ENCODE measurements at places on chromosomes 12 and 14.

DNA sequence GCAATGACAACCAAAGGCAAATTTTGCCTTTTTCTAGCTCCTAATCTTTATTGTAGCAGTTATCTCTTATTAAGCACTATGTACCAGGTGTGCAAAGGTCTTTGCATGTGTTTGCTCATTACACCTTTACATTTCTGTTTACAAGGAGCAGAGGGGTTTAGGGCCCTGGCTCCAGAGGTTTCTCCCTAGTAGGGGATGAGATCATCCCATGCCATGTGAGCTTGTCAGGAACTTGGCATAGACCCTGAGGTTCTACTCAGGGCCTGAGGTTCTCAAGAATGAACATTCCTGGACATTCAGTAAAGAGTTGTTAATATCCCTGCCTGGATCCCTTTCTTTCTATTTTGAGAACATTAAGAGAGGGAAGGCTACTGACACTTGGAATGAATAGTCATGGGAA, 292.0 kb downstream of the RPAP3 start:
- DNase-seq = no peak

- no peak for DNase-seq
Observed at GRCh38 chr14:99363051-99363450, 91.1 kb upstream of the BCL11B start.

- no peak for DNase-seq
Observed at GRCh38 chr12:125269276-125269675, 204.0 kb downstream of the AACS start.

DNA sequence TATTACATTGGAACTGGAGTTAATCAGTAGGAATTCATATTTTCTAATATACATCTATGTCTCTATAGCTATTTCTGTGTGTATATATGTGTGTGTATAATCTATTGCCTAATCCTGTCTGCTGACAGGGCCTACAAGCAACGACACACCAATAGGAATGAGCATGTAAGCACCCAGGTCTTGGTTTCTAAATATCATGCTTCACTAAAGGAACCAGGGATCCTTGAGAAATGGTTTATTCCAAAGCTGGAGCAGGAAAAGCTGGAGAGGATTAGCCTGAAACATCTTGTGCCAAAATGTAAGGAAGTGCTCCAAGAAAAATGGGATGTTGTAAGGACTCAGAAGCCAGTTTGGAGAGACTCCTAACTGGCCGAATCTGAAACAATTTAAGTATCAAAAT, 29.3 kb upstream of the LGALS3 start:
- DNase-seq = no peak

GRCh38 chr12:57044468-57044867, 5.5 kb downstream of the MYO1A start:
- DNase-seq = no peak

- no peak for DNase-seq
Observed at GRCh38 chr12:53978477-53979356, 4.0 kb upstream of the HOTAIR start.

GRCh38 chr12:3359478-3359877, 131.5 kb upstream of the PRMT8 start:
- DNase-seq = no peak

DNA sequence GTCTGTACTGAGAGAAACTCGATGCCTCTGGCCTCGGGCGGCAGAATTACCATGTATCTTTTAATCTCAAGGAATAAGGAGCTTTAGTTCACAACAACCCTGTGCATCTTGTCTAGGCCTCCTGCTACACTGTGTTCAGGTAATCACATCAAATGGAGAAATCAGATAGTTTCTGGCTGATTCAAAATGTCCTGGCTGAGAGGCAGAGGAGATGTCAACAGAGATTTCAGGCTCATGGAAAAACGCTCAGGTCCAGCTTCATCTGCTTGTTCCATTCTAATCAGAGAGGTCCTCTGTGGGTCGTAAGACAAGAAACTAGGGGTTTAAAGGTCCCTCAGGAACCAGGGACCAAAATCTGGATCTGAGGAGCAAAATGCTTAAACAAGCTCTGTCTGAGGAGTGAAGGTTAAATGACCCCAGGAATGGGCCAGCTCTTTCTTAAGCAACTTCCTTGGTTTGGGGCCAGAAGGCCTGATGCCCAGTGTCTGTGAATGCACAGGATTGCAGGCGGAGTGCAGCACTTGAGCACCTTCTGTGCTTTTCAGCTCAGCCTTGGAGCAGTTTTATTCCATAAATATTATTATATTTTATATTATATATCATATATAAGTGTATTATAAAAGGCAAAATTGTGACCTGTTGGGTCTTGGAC, 170.2 kb upstream of the PRICKLE1 start:
- DNase-seq = no peak

GRCh38 chr14:98684468-98684867, 587.5 kb downstream of the BCL11B start:
- DNase-seq = no peak

GRCh38 chr12:4974217-4974616, 64.5 kb downstream of the KCNA1 start:
- no peak for DNase-seq

DNA sequence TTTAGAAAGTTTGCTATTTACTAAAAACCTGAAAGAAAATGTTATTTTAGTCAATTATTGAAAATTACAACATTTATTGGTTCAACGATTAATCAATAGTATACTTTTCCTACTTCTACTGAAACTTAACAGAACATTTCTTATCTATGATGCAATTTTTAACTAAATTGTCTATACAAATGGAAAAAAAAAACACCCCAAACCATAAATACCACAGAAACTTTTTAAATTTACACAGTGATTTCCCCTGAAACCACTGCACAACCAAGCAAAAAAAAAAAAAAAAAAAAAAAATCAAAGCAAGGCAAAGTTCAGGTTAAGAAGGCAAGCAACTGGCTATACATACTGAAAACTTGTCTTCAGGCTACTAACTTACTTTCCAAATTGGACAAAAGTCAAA, 71.9 kb upstream of the POC1B start:
- DNase-seq = no peak

DNA sequence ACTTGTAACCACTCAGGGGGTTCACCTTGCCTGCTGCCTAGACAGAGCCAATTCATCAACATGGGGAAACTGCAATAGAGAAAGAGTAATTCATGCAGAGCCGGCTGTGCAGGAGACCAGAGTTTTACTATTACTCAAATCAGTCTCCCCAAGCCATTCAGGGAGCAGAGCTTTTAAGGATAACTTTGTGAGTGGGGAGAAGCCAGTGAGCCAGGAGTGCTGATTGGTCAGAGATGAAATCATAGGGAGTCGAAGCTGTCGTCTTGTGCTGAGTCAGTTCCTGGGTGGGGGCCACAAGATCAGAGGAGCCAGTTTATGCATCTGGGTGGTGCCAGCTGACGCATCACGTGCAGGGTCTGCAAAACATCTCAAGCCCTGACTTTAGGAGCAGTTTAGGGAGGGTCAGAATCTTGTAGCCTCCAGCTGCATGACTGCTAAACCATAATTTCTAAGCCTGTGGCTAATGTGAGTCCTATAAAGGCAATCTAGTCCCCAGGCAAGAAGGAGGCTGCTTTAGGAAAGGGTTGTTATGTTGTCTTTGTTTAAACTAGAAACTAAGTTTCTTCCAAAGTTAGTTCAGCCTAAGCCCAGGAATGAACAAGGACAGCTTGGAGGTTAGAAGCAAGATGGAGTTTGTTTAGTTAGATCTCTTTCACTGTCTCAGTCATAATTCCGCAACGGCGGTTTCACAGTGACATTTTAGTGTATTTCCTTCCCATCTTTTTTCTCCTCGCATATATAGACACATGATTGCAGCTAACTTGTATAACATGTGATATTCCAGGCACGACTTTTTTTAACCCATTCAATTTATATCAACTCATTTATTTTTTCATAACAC, 68.9 kb upstream of the NCOR2 start:
- DNase-seq = no peak

GRCh38 chr14:63542231-63542999, 762 bp downstream of the PPP2R5E start:
- DNase-seq = no peak

- no peak for DNase-seq
Observed at GRCh38 chr14:105531894-105532623, 5.7 kb downstream of the TMEM121 start.

- no peak for DNase-seq
Observed at GRCh38 chr14:52711666-52712065, 4.7 kb downstream of the PSMC6 start.

DNA sequence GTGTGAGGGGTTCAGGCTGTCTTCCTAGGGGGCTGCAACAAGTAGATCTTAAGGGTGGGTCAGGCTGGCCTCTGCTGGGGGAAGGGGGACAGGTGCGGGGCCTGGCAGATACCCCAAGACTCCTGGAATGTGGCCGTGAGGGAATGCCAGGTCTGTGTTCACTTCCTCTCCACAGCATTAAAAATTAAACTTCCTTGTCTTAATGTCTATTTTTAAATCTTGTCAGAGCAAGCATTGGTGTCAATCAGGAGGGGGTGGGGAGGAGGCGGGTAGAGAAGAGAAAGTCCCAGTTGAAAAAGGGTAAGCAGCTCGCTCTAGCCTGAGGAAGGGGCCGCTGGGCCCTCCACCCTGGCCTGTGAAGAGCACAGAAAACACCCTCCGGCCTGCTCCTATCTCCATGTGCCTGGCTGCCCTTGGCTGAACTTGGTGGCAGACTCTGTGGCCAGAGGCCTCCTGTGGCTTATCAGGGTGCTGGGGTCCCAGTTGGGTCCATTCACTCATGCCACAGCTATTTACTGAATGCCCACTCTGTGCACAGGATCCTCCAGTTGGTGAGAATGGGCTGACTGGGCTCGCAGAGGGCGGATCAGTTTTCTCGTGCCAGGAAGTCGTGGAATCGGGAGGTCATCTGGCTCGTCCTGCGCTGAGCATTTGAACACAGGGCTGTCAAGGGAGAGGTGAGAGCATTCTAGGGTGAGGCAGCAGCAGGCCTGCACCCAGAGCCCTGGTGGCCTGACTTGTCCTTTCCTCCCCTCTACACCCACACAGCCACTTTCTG, 128.8 kb downstream of the TSPAN9 start:
- DNase-seq = no peak

- no peak for DNase-seq
Observed at GRCh38 chr12:63967358-63968145, 123.1 kb downstream of the SRGAP1 start.

DNA sequence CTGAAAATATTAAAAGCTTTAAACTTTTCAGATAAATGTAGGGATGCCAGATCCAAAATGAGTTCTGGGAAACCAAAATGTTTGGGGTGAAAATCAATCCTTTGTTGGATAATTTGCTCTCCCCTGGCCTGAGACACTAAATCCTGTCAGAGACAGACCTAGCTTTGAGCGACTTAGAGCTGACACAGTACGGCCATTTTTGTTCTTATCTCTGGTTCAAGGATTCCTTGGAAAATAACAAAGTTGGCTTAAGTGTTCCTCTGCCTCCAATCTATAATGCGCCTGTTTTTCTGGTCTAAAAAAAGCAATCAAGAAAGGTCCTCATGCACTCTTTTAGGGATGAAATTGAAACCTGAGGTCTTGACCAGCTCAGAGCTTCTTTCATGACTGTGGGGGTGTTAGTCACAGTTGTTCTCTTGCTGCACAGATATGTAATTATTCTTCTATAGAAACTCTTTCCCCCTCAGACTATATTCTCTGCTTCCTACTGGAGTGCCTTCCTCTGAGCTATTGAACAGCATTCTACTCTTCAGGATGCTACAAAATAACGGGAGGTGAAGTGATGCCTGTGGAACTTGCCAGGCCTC, 52.3 kb upstream of the EGLN3 start:
- no peak for DNase-seq

- no peak for DNase-seq
Observed at GRCh38 chr14:22870811-22871223, 723 bp upstream of the LRP10 start.

DNA sequence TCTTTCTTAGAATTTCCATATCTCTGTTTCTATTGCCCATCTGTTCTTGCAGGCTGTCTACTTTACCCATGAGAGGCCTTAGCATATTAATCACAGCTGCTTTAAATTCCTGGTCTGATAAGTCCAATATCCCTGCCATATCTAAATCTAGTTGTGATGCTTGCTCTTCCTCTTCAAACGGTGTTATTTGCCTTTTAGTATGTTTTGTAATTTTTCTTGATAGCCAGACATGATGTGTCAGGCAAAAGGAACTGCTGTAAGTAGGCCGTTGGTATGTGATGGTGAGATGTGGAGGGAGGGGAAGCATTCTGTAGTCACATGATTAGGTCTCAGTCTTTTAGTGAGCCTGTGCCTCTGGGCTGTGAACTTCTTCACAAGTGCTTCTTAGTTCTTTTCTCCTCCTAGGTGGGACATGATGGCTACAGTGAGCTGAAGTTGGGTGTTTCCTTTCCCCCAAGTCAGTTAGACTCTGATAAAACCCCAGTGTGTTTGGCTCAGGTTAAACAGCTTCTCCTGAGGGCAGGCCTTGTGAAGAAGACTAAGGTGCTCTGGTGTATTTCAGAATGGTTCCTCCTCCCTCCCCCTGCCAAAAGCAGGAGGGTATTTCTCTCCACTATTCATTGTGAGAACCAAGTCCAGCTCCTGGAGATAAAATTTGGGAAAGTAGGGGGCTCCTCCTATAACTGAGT, 195.9 kb upstream of the PARP11 start:
- DNase-seq = no peak

DNA sequence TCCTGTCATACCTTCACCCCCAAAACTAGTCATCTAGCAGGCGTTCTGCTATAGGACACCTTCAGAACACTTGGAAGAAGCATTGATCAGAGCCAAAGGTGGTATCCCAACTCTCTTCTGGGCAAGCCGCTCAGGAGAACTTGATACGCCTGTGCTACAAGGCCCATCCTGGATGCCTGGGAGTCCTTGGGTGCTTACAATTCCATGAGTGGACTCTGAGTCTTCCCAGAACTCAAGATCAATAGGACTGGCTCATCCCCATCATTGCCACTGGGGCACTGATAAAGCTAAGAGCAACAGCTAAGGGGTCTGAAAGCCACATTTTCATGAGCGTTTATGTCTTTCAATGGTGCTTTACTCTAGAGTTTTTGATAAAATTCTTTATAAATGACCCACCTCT, 1.9 kb downstream of the SPTB start:
- DNase-seq = no peak

DNA sequence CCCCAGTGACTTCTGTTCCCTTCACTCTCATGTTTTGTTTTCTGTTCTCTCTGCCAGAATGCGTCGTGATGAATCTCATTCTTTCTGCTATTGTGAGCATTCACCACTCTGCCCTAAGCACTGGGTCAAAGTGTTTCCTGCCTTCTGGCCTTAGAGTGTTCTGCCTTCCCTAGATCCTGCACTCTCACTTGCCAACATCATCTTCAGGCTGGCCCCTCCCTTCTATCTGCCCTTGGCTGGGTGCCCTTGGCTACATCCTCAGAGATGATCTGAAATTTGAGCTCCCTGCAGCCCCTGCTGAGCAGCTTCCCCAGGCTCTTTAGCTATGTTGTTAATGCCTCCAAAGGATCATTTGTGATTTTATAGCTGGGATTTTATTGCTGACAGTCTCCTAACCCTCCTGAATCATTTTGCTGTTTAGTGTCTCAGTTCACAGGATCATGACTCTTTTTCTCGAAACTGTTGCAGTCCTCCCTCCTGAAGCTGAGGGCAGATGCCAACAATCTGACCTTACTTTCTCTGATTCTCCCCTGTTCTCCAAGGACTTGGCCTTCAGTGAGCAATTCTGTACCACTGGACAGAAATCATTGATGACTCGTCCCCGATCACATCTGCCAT, 4.5 kb downstream of the DHRS2 start:
- DNase-seq = no peak

Measured in amniotic stem cell (primary cell).